ENCODE measurements at places on chromosomes 4 and X. TPM values are rescaled to one million over a fixed set of nuclear protein-coding genes. Genes with fewer than 3 reads are reported as not detected.
A peak's percentile ranks its signal among the peaks of the same experiment; 100 is the strongest.

The FOXR2 gene
- not detected for total RNA-seq

The GCNA gene
- total RNA-seq, result 0.95 TPM

GRCh38 chrX:47593522-47593921 lies 11.3 kb downstream of the TIMP1 start:
- DNase-seq, result no peak
- no peaks in the 10 kb centered on the region for H3K4me1 ChIP-seq
- no peaks in the 10 kb centered on the region for H3K27me3 ChIP-seq
- H3K36me3 ChIP-seq, result no peaks in the 10 kb centered on the region
- no peak overlapping the region for H3K4me3 ChIP-seq
- no peak overlapping the region for H3K27ac ChIP-seq

DNA sequence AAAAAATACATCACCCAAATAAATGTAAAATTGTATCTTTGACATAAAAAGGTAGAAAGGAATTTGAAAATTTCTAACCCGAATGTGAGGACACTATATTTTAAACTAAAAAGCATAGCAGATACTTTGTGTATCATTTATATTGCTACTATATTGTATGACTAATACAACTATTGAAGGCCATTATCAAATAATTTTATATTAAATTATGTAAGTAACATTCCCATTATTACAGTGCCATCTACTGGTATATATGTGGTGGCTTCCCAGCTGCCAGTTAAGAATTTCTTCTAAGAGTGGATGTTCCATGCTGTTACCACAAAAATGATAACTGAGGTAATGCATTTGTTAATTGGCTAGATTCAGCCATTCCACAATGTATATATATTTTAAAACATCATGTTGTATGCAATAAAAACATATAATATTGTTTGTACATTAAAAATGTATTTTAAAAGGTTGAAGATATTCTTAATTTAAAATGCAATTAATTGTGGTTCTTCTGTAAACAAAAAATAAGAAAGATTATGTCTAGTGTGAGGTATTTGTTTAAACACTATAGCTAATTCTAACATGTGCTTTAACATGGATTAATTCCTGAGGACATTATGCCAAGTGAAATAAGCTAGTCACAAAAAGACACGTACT lies 65.3 kb downstream of the EGF start:
- H3K27ac ChIP-seq, result no peak overlapping the region
- H3K27me3 ChIP-seq, result no peaks in the 10 kb centered on the region
- H3K4me1 ChIP-seq, result peaks cover 2% of the 10 kb centered on the region
- H3K4me3 ChIP-seq, result no peak overlapping the region
- no peak for DNase-seq
- H3K36me3 ChIP-seq, result no peaks in the 10 kb centered on the region

- H3K4me3 ChIP-seq, result no peak overlapping the region
Observed at GRCh38 chrX:116732214-116732613, 269.4 kb upstream of the CT83 start.

GRCh38 chr4:107906458-107907100 lies 24.8 kb upstream of the CYP2U1 start:
- DNase-seq, result no peak
- H3K4me1 ChIP-seq, result peaks cover 15% of the 10 kb centered on the region
- no peaks in the 10 kb centered on the region for H3K27me3 ChIP-seq
- peak overlapping the region; percentile 1 for H3K4me3 ChIP-seq
- H3K36me3 ChIP-seq, result no peaks in the 10 kb centered on the region

GRCh38 chr4:68896749-68897148 lies 54.9 kb downstream of the UGT2A3 start:
- H3K27ac ChIP-seq, result no peak overlapping the region
- H3K4me1 ChIP-seq, result no peaks in the 10 kb centered on the region
- H3K36me3 ChIP-seq, result no peaks in the 10 kb centered on the region

DNA sequence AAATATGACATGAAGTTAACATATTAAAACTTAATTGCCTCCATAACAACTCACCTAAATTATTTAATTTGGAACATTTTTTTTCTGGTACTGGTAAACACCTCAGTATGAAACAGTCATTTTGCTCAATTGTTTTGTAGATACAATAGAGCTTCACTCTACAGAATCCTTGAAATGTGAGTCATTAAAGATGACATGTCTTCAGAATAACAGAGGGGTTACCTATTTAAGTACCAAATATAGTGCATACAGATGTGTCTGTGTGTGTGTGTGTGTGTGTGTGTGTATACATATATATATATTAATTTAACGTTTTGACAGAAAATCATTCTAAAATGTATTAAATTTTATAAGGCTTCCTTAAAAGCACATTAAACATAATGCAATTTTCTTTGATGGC lies 297.6 kb downstream of the INPP4B start:
- no peaks in the 10 kb centered on the region for H3K27me3 ChIP-seq
- no peaks in the 10 kb centered on the region for H3K36me3 ChIP-seq
- H3K4me3 ChIP-seq, result no peak overlapping the region
- H3K4me1 ChIP-seq, result no peaks in the 10 kb centered on the region
- DNase-seq, result no peak

- no peak overlapping the region for H3K27ac ChIP-seq
- no peaks in the 10 kb centered on the region for H3K27me3 ChIP-seq
- H3K4me1 ChIP-seq, result no peaks in the 10 kb centered on the region
- H3K4me3 ChIP-seq, result no peak overlapping the region
Observed at GRCh38 chrX:47186096-47186740, 7.4 kb upstream of the UBA1 start.

GRCh38 chr4:10171055-10171454 lies 54.5 kb upstream of the WDR1 start:
- H3K27me3 ChIP-seq, result no peaks in the 10 kb centered on the region
- H3K4me1 ChIP-seq, result no peaks in the 10 kb centered on the region
- H3K4me3 ChIP-seq, result no peak overlapping the region
- H3K27ac ChIP-seq, result no peak overlapping the region
- no peaks in the 10 kb centered on the region for H3K36me3 ChIP-seq
- DNase-seq, result no peak

- peak overlapping the region; percentile 75 for H3K4me3 ChIP-seq
- no peak for DNase-seq
- no peaks in the 10 kb centered on the region for H3K36me3 ChIP-seq
- H3K27me3 ChIP-seq, result peaks cover 11% of the 10 kb centered on the region
- H3K27ac ChIP-seq, result no peak overlapping the region
Observed at GRCh38 chr4:155759372-155760252, 791 bp downstream of the GUCY1B1 start.

All from H1 (cell line).